ENCODE measurements at places on chromosomes 3 and 15. TPM values are rescaled to one million over a fixed set of nuclear protein-coding genes. Genes with fewer than 3 reads are reported as not detected.
A peak's percentile ranks its signal among the peaks of the same experiment; 100 is the strongest.

WDR76 gene
- total RNA-seq, result 0.52 TPM

ITGB5 gene
- 105 TPM for total RNA-seq

DNA sequence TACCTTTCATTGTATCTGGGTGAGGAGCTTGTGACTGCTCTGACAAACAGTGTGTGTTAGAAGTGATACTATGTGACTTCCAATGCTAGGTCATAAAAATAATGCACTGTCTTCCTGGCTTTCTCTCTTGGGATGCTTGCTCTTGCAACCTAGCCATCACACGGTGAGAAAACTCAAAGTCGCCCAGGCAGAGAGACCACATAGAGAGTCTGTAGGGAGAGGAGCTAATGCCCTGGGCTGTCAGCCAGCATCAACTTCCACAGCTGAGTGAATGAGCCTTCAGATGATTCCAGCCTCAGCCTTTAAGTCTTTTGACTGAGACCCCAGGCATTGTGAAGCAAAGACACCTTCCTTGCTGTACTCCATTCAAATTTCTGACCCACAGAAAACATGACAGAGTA lies 220.6 kb upstream of the SGO1 start:
- DNase-seq, result no peak

- no peak for DNase-seq
These were observed 1035.9 kb downstream of the PLOD2 start for GRCh38 chr3:145124900-145125678.

DNA sequence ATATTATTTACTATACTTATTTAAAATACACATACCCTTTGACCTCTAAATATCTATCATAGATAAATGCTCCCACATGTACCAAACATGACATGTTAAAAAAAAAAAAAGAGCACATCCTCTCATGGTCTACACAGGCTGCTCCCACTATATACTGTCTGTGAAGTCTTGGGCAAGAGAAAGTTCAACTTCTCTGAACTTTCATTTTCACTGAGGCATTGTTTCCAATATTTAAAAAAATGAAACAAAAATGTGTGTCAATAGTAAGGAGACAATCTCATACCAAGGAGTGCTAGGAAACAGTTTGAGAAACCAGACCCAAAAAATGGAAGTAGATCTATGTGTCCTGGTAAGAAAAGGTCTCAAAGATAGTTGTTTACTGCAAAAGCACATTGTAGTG lies 29.3 kb downstream of the SLC4A7 start:
- DNase-seq, result no peak

GRCh38 chr15:48077616-48078184 lies 43.1 kb upstream of the SLC24A5 start:
- no peak for DNase-seq

- DNase-seq, result no peak
These were observed 83.3 kb downstream of the SEC22A start for GRCh38 chr3:123285066-123285465.

DNA sequence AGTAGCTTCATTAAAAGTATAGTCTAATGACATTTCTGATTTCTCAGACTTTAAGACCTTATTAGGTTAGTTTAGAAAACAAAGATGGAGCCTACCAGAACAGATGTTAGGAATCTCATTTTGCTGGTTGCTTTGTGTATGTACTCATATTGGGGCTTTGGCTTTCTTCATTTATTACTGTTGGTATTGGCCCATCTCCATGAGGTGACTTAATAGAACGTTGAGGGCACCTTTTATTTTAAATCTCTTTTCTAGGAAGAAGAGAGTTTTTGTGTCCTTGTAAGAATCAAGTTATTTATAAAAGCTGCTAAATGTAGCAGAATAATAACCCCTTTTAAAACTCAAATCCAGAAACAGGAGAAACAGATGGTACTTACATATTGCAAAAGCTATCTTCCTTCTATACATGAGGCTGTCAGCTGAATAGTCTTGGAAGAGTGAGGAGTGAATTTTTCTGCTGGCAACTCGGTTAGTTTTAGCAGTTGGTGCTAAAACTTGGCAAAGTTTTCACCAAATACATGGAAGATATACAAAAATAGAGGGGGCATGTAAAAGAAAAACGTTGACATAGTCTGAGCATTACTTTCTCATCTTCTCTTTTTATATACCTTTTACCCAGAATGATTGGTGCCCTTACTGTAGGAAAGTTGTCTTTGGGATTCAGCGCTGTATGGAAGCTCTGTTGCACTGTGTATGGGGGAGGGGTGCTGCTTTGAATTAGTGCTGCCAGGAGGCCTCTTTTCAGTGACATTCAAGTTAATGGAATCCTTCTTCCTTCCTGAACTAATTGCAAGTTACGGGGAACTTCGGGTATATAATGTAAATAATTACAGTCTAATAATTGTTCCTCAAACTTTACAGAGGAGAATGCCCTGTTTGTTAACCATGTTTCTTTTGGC lies 35.8 kb downstream of the CTNNB1 start:
- no peak for DNase-seq

DNA sequence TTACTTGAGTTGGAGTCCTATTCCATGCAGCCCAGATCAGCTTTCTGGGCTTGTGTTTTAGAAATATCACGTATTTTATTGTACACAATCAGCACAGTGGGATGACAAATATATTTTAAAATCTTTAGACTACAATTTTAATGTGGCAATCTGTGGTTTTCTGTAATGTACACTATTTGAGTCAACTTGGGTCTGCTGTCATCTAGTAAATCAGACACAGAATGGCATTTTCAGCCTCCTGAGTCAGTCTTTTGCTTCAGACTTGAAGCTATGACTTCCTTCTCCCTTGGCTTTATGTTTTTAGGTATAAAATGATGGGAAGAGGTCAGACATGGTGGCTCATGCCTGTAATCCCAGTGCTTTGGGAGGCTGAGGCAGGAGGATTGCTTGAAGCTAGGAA lies 232.1 kb downstream of the NECTIN3 start:
- no peak for DNase-seq

DNA sequence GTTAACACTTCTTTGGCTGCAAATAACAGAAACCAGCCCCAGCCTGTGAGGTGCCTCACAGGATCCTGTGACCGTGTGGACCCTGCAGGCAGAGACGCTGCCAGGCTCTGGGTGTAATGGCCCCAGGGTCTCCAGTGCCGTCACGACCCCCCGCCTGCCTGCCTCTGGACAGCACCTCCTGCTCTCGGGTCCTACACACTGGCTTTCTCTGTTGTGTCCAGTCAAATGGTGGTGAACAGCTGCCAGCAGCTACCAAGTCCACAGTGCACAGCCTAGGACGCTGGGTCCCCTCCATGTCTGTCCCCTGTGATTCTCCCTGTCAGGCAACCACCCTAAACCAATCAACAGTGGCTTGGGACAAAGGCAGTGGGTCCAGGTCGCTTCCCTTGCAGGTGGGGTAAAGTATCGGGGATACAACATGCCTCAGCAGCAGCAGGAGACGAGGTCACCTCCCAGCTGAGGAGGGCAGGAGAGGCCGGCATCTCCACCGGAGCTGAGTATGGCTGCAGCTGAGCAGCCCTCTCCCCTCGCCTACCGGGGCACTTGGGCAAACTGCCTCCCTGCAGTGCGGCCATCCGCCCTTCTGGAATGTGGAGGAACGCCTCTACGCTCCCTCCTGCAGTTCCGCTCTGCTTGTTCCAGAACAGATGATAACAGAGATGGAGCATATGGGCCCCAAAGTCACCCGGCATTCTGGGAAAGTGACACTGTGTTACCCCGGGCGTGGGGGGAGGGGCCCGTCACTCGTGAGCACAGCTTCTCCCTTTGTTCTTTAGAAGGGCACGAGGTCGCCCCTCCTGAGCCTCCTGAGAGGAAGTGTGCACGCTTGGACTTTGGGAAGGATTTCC lies 21.1 kb upstream of the SKOR1 start:
- no peak for DNase-seq

- DNase-seq, result no peak
These were observed 41.5 kb downstream of the DLG1 start for GRCh38 chr3:197256836-197257444.

GRCh38 chr3:180657094-180657493 lies 22.2 kb downstream of the CCDC39 start:
- DNase-seq, result no peak

DNA sequence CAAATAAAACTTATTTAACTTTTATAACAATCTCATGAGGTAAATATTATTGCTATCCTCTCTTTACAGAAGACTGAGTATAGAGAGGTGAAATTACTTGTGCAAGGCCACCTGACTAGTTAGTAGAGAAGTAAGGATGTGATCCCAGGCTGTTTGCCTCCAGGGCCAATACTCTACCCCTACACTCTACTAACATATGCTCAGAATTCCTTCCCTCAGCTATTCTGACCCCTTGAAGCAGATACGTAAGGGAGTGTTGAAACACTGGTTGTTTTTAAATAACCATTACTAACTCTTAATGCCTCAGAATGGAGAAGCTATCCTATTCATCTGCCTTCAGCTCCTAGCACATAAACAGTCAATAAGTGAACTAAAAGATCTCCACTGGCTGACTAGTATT lies 24.1 kb downstream of the CSTA start:
- no peak for DNase-seq

DNA sequence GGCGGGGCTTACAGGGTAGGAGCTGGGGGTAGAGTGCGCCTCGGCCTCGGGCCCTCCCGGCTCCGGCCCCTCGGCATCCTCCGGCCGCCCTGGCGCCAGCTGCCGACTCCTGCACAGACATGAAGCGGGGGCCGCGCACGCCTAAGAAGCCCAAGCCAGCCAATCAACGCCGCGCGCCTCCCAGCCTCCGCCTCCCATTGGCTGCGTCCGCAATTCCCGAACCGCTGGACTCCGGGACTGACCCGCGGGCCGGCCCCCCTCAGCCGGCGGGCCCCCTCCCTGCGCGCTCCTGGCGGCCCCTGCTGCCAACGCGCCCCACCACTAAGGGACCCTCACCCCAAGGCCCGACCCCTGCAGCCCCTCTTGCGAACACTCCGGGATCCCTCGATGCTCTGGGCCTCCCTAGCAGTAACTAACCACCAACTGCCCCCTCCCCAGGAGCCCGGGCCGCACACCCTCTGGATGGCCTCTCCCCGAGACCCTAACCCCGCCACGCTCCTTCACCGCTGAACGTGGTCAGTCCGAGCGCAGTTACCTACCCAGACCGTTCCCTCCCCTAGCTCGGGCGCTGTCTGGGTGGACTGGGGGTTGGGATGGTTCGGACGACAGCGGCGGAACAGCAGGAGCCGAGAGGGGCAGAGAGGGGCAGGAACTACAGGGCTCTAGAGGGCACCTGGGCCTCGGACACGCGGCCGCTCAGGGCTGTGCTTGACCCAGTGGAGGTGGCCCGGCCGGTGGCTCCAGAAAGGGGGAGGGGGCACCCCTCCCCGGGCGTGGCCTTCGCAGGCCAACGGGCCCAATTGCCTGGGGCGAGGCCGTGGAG lies 5.0 kb downstream of the GATA2 start:
- DNase-seq, result peak; percentile 94

All from heart left ventricle (tissue), 16 donors.